ENCODE measurements at places on chromosomes 1 and 21. TPM values are rescaled to one million over a fixed set of nuclear protein-coding genes. Genes with fewer than 3 reads are reported as not detected.

Gene SERTAD4
- polyA plus RNA-seq, result not detected

Gene KRTAP7-1
- polyA plus RNA-seq, result not detected

Gene CFAP107
- not detected for polyA plus RNA-seq

Gene ANGPTL3
- polyA plus RNA-seq, result not detected

GRCh38 chr1:64403331-64403730 lies 66.6 kb upstream of the CACHD1 start:
- no peaks in the 10 kb centered on the region for H3K36me3 ChIP-seq
- H3K4me1 ChIP-seq, result no peaks in the 10 kb centered on the region
- peaks cover 2% of the 10 kb centered on the region for H3K27me3 ChIP-seq
- no peak overlapping the region for H3K4me3 ChIP-seq
- H3K27ac ChIP-seq, result no peak overlapping the region
- no peak for DNase-seq

GRCh38 chr21:46113497-46114176 lies 15.7 kb downstream of the COL6A2 start:
- H3K27ac ChIP-seq, result no peak overlapping the region
- H3K27me3 ChIP-seq, result no peaks in the 10 kb centered on the region
- no peaks in the 10 kb centered on the region for H3K36me3 ChIP-seq

DNA sequence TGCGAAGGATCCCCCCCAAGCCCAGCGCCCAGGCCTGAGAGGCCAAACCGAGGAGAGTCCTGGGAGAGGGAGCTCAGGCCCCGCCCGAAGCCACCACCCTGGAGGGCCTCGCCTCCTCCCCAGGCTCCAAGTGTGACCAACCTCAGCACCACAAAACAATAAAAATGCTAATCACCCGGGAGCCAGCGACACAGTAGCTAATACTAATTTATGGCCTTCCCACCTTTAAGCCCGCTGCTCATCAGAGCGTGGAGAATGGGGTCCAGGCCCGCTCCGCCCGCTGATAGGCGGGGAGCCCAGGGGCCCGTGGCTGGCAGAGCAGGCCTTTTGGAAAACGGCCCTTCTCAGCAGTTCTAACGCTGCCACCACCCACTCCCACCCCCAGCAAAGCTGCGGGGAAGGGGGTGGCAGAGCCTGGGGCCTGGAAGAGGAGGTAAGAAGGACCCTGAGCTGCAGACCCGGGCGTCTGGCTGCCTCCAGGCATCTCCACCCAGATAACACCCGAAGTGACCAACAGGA lies 20.4 kb upstream of the TAS1R2 start:
- no peak for DNase-seq
- no peaks in the 10 kb centered on the region for H3K27me3 ChIP-seq
- H3K4me3 ChIP-seq, result no peak overlapping the region

GRCh38 chr1:229225331-229225782 lies 45.6 kb upstream of the RAB4A start:
- H3K27ac ChIP-seq, result no peak overlapping the region
- H3K4me1 ChIP-seq, result peaks cover 6% of the 10 kb centered on the region
- no peak for DNase-seq
- peaks cover 2% of the 10 kb centered on the region for H3K27me3 ChIP-seq

DNA sequence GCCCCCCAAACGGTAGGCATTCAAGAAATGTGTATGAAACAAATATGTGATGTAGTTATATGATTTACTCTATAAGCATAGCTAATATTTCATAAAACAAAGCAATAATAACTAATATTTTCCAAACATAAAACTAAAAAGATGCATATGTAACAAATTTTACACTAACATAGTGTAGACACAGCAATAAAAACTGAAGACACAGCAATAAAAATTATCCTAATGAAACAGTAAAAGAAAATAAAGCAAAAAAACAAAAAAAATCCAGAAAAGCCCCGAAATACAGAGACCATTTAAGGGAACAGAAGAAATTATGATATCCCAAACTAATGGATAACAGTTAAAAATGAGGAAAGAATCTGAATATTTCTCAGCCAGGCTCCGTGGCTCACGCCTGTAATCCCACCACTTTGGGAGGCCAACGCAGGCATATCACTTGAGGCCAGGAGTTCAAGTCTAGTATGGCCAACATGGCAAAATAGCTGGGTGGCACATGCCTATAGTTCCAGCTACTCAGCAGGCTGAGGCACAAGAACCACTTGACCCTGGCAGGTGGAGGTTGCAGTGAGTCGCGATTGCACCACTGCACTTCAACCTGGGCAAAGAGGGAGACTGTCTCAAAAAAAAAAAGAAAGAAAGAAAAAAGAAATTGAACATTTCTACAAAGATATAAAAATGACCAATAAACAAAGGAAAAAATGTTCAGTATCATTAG lies 38.2 kb upstream of the PSMG1 start:
- H3K27ac ChIP-seq, result no peak overlapping the region
- H3K36me3 ChIP-seq, result peaks cover 26% of the 10 kb centered on the region
- no peak for DNase-seq

GRCh38 chr1:55146781-55147180 lies 68.4 kb downstream of the USP24 start:
- peaks cover 27% of the 10 kb centered on the region for H3K36me3 ChIP-seq
- H3K27ac ChIP-seq, result no peak overlapping the region
- H3K4me1 ChIP-seq, result peaks cover 19% of the 10 kb centered on the region
- no peaks in the 10 kb centered on the region for H3K27me3 ChIP-seq
- H3K4me3 ChIP-seq, result no peak overlapping the region

DNA sequence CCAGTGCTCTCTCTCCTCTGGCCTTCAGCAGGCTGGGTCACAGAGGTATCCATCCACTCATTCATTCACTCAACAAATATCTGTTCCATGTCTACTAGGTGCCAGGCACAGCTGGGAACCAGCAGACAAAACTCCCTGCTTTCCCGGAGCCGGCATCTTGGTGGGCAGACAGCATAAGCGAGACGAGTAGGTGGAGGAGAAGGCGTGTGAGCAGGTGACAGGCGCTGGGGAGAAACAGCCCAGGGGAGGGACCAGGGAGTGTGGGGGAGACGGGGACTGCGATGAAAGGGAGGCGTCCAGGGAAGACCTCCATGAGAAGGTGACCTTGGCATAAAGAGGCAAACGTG lies 11.0 kb upstream of the KCNAB2 start:
- DNase-seq, result no peak
- H3K27me3 ChIP-seq, result peaks cover 2% of the 10 kb centered on the region
- H3K27ac ChIP-seq, result peak overlapping the region; percentile 69
- no peak overlapping the region for H3K4me3 ChIP-seq
- H3K4me1 ChIP-seq, result peaks cover 83% of the 10 kb centered on the region
- H3K36me3 ChIP-seq, result peaks cover 5% of the 10 kb centered on the region

DNA sequence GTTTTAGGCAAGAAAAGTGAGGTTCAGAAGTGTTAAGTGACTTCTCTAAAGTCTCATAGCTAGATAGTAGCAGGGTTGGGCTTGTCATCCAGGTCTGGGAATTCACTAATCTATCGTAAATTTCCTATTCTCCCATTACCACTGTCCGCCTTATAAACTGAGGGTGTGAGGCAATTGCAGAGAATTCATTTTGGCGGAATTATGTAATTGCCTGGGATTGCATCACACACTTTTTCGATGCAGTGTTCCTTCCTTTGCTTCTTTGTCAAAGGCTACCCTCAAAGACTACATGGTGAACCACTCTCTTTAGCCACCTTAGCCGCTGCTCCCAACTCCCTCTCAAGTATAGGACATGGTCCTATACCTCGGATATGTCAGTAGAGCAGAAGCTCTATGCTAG lies 19.1 kb downstream of the SELP start:
- no peak for DNase-seq
- no peak overlapping the region for H3K4me3 ChIP-seq
- H3K4me1 ChIP-seq, result peaks cover 19% of the 10 kb centered on the region
- no peaks in the 10 kb centered on the region for H3K36me3 ChIP-seq
- H3K27ac ChIP-seq, result no peak overlapping the region

DNA sequence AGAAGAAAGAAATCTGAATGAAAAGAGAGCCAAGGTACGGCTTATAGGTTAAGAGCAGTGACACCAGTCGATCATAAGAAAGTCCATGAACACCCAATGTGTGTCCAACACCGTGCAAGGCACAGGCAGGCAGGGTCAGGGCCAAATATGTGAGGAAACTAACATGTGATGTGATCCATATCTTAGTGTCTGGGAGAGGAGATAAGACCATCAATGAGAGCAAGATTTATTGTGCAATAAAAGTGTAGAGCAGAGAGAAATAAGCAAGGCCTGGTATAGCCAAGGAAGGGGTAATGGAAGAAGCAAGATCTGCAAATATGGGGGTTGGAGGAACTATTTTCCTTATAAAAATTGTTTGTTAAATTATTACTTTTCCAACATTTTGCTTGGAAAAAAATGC lies 198.8 kb downstream of the CRB1 start:
- H3K4me3 ChIP-seq, result no peak overlapping the region
- H3K36me3 ChIP-seq, result no peaks in the 10 kb centered on the region
- H3K27ac ChIP-seq, result no peak overlapping the region
- DNase-seq, result no peak
- no peaks in the 10 kb centered on the region for H3K27me3 ChIP-seq

DNA sequence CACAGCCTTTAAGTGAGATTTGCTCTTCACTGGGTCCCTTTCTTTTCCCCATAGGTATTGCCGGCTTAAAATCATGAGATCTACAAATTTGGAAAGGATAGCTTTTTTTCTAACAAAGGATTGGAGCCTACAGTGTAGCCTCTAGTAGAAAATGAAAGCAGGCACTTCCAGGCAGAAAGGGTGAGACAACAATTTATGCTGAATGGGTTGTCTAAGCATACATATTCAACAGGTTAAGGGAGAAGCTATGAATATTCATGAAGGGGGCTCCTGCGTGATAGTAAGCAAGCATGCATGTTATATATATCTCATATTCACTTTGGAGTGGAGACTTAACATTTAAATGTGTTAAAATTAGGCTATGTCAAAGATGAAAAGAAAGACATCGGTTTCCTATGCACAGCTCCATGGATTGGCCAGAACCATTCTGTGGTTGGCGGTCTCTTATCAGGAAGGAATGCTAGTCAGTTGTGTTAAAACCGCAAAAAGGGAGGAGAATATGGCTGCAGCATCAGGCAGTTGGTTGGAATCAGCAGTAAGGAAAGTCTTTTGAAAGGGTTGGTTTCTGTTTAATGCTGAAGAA lies 66.0 kb downstream of the VCAM1 start:
- no peak overlapping the region for H3K4me3 ChIP-seq
- no peak overlapping the region for H3K27ac ChIP-seq
- peaks cover 9% of the 10 kb centered on the region for H3K4me1 ChIP-seq
- DNase-seq, result no peak
- peaks cover 3% of the 10 kb centered on the region for H3K36me3 ChIP-seq
- peaks cover 4% of the 10 kb centered on the region for H3K27me3 ChIP-seq

GRCh38 chr1:181969902-181970301 lies 91.6 kb downstream of the ZNF648 start:
- no peak overlapping the region for H3K4me3 ChIP-seq
- no peaks in the 10 kb centered on the region for H3K36me3 ChIP-seq
- no peak for DNase-seq
- H3K4me1 ChIP-seq, result no peaks in the 10 kb centered on the region

DNA sequence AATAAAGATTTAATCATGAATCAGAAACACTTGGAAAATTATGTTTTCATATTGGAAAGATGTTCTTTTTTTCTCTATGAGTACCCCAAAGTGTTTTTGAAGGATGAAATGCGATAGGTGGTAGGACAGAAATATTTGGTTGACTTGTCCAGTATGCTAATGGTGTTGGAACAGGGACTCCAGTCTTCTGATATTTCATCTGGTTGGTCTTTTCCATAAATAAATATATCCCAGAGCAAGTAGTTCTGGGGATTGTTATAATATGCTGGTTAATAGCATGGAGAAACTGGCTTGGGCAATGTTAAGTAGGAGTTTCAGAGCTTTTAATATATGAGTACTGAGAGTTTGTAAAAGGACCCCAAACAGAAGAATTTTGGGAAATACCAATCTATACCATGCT lies 8.7 kb downstream of the PGM1 start:
- peaks cover 2% of the 10 kb centered on the region for H3K27me3 ChIP-seq
- H3K4me1 ChIP-seq, result peaks cover 9% of the 10 kb centered on the region
- no peak for DNase-seq
- no peak overlapping the region for H3K4me3 ChIP-seq
- H3K27ac ChIP-seq, result no peak overlapping the region
